ENCODE measurements at places on chromosomes 1 and 21. TPM values are rescaled to one million over a fixed set of nuclear protein-coding genes. Genes with fewer than 3 reads are reported as not detected.

The C1orf53 gene
- 1.3 TPM for total RNA-seq

- peaks cover 6% of the 10 kb centered on the region for H3K4me1 ChIP-seq
- no peaks in the 10 kb centered on the region for H3K36me3 ChIP-seq
- H3K27me3 ChIP-seq, result peaks cover 40% of the 10 kb centered on the region
- H3K27ac ChIP-seq, result no peak overlapping the region
These were observed 27.0 kb upstream of the REG4 start for GRCh38 chr1:119838236-119838635.

DNA sequence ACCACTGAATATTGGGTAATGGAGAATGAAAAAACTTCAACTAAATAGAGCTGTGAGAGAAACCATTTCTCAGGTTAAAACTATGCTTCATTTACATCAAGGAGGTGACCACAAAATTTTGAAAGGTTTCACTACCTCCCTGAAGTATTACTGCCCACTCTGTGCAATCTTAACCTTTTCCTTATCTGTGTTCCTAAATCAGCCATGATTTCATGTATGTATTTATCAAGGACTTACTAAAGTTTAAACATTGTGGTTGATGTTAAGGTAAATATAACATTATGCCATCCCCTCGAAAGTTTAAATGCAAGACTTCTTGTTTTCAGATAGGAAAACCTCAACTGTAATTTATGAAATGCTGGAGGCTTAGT is 84.4 kb downstream of the CLEC20A start:
- H3K36me3 ChIP-seq, result no peaks in the 10 kb centered on the region
- no peak overlapping the region for H3K27ac ChIP-seq
- peaks cover 1% of the 10 kb centered on the region for H3K27me3 ChIP-seq
- no peak overlapping the region for H3K4me3 ChIP-seq
- DNase-seq, result no peak
- no peaks in the 10 kb centered on the region for H3K4me1 ChIP-seq

DNA sequence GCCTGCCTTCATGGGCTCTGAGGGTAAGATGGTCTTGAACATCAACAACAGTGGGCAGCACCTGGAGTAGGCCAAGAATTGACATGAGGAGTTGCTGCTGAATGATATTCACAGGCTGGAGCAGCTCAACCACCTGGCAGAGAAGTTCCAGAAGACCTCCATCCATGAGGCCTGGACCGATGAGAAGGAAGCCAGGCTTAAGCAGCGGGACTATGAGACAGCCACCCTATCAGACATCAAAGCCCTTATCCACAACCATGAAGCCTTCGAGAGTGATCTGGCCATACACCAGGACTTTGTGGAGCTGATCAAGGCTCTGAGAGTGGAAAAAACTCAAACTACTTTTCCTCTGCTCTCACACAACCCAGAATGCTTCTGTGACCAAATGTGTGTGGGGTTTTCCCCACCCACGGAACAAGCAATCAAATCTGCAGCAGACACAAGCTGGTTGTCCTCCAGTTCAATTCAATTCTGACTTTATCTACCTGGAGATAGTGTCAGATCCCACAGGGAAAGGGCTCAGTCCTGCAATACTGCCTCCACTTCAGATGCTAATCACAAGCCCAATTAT is 12.1 kb upstream of the EPHA10 start:
- no peak overlapping the region for H3K27ac ChIP-seq
- H3K4me1 ChIP-seq, result peaks cover 8% of the 10 kb centered on the region
- peaks cover 8% of the 10 kb centered on the region for H3K27me3 ChIP-seq

The TTC22 gene
- total RNA-seq, result 1.6 TPM

GRCh38 chr1:27491748-27492700 is 2.1 kb upstream of the WASF2 start:
- peaks cover 2% of the 10 kb centered on the region for H3K36me3 ChIP-seq
- H3K4me1 ChIP-seq, result peaks cover 22% of the 10 kb centered on the region
- peak overlapping the region; percentile 63 for H3K27ac ChIP-seq

GRCh38 chr21:14880922-14881321 is 183.9 kb downstream of the NRIP1 start:
- no peaks in the 10 kb centered on the region for H3K27me3 ChIP-seq
- no peak overlapping the region for H3K4me3 ChIP-seq
- no peaks in the 10 kb centered on the region for H3K36me3 ChIP-seq
- no peak for DNase-seq
- no peak overlapping the region for H3K27ac ChIP-seq

The FMO5 gene
- total RNA-seq, result 0.12 TPM

DNA sequence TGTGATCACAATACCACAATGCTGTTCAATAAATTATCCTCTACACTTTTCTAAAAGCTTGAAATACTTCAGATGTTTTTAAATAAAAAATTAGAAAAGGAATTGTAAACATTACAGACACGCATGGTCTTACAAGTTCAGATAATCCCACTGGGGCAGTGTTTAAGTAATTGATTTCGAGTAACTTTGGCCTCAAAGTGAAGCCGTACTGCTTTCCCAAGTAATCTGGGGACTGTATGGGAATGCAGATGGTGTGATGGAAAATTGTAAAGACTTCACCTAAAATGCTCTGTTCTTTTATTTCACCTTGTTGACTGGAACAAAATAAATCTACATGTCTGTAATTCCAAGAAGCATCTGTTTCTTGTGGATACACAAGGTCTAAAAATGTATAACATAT is 401.7 kb upstream of the LYPLAL1 start:
- DNase-seq, result no peak
- no peaks in the 10 kb centered on the region for H3K4me1 ChIP-seq
- H3K36me3 ChIP-seq, result no peaks in the 10 kb centered on the region
- H3K4me3 ChIP-seq, result no peak overlapping the region
- no peaks in the 10 kb centered on the region for H3K27me3 ChIP-seq

DNA sequence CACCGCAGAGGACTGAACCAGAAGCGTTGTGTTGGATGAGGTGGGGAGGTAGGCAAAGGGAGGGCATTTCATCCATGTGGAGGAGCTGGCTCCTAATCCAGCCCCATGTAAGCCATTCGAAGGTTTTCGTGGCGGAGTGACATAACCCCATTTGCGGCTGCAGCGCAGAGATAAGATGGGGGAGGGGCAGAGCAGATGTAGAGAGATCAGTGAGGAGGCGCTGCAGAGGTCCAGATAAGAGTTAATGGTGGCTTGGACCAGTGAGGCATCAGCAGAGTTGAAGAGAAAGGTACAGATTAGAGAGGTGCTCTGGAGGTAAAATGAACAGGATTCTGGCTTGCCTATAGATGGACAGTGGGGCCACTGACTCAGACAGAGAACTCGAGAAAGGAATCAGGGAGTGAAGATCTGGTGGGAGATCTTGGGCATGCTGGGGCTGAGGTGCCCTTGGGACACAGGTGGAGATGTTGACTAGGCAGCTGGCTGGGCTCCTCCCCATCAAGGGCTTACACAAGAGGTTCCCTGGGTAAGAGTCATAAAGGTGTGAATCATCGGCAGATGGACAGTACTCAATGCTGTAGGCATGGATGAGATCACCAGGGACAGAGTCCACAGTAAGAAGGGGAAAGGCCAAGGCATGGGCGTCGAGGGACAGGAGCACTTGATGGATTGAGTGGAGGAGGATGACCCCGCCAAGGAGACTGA is 7.8 kb upstream of the PTPRF start:
- H3K27me3 ChIP-seq, result peaks cover 44% of the 10 kb centered on the region
- no peaks in the 10 kb centered on the region for H3K4me1 ChIP-seq
- H3K36me3 ChIP-seq, result no peaks in the 10 kb centered on the region
- no peak for DNase-seq
- no peak overlapping the region for H3K27ac ChIP-seq

DNA sequence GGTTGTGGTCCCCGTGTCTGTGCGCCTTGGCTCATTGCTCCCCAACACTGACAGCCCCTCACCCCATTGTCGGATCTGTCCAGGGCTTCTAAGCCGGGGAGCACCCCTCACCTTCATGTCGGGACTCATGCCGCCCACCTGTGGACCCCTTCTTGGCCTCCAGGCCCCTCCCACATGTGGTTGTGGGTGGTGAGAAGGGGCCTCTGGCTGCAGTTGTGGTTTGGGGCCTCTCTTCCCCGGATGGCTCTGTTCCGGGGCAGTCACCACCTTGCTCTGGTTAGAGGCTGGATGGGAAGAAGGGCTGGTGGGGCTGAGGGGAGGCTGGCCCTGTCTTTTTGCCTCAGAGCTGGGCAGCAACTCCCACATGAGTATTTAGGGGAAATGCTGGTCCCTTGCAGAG is 158.6 kb upstream of the C1orf174 start:
- no peaks in the 10 kb centered on the region for H3K36me3 ChIP-seq
- H3K27ac ChIP-seq, result no peak overlapping the region
- no peak for DNase-seq

The INSRR gene
- 0.68 TPM for total RNA-seq

The HSD3B1 gene
- not detected for total RNA-seq

The VANGL1 gene
- 7.8 TPM for total RNA-seq

DNA sequence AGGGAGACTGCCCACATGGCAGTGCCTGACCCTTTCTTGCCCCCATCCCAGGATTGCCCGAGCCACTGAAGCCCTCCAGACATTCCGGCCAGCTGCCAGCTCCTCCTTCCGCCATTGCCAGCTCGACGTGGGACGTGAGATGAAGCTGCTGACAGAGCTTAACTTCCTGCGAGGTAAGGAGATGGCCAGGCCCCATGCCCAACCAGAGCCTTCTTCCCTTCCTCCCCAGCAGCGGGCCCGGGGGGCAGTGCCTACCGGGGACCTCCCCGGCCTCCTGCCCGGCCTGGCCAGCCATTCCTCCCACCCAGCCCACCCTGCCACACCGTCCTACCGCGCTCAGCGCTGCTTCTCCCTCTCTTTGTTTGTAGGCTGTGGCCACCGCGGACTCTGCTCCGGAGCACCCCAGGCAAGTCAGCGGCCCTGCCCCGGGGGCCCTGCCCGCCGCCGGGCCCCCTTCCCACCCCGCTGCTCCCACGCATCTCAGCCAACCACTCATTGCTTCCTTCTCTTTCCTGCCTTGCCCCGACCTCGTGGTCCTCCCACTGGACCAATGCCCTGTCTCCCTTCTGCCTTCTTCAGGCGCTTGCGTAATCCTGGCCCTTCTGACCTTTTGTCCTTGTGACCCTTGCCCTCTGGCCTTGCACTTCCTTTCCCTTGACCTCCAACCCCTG is 4.9 kb downstream of the TRIM46 start:
- H3K4me1 ChIP-seq, result peaks cover 31% of the 10 kb centered on the region
- peaks cover 34% of the 10 kb centered on the region for H3K36me3 ChIP-seq

The RASAL2 gene
- not detected for total RNA-seq

The PCSK9 gene
- not detected for total RNA-seq

DNA sequence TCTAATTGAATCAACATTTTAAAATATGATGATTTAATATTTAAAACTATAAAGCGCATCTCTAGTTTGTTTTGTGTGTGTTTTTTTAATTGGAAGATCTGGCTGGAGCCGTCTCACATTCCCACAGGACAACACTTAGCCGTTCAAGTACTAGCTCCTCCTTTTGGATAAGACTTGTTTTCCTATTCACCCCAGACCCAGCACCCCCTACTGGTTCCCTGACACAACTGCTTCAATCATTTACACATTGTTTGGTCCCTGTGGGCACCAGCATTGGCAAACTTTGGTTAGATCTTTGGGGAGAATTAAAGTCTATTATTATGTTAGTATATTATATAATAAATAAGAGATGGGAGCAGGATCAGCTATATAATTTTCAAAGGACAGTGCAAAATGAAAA is 34.5 kb downstream of the TYW3 start:
- H3K4me1 ChIP-seq, result peaks cover 4% of the 10 kb centered on the region
- H3K27me3 ChIP-seq, result peaks cover 3% of the 10 kb centered on the region
- peaks cover 16% of the 10 kb centered on the region for H3K36me3 ChIP-seq
- peak overlapping the region; percentile 58 for H3K27ac ChIP-seq

The AGT gene
- total RNA-seq, result not detected
